ENCODE measurements at places on chromosomes 1 and 21.

DNA sequence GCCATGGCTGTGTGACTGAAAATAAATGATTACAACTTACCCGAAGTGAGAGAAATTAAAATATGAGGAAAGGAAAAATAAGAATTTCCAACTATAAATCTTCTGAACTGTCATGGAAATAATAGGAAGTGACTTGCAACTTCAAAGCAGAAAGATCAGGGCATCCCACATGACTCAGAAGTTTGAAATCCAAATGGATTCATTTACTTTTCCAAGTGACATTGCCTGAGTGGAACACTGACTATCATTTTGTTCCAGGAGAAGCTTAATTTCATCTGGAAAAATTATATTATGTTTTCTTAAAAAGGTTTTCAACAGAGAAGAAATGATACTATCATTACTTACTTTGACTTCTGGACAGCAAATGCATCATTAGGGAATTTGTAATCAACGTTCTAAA lies 110.8 kb downstream of the GREM2 start:
- DNase-seq = no peak

- peak; percentile 21 for DNase-seq
Observed at GRCh38 chr1:79105500-79105899, 99.0 kb upstream of the ADGRL4 start.

GRCh38 chr1:67948151-67949080 lies 102.0 kb downstream of the DIRAS3 start:
- DNase-seq = peak; percentile 86

DNA sequence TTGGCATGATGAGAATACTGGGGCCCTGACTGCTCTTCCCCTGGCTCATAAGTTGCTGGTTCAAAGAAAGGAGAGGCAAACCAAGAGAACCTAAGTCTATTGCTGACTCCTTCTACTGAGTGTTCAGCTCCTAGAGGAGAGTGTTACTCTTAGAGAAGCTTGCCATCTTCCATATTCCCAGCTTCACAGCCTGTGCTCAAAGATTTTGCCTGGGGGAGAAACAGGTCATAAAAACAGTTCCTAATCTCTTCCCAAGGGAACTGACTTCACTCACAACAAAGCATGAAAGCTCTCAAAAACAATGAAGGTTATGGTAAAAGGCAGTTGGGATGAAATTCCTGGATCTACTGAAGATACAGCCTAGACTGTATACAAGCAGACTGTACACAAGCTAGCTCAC lies 37.1 kb downstream of the LRRC40 start:
- DNase-seq = no peak

DNA sequence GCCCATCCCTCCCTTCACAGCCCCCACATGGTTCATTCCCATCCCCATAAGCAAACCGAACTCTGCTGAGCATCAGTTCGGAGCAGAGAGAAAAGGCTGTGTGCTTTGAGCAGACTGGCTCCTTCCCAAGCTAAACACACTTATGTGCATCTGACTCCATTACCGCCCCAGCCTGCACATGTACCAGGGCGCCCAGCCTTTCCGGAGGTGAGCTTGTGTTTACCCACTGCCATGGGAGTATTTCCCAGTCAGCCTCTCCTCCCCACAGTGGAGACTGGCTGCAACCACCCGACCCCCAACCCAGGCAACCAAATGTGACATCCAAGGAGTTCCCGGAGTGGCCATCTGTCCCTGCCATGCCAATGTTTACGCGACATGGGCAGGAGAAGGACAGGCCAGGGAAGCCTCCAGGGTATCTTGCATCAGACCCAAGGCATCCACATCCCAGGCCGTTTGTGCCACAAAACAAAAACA lies 9.4 kb downstream of the TIAM1 start:
- DNase-seq = peak; percentile 24

DNA sequence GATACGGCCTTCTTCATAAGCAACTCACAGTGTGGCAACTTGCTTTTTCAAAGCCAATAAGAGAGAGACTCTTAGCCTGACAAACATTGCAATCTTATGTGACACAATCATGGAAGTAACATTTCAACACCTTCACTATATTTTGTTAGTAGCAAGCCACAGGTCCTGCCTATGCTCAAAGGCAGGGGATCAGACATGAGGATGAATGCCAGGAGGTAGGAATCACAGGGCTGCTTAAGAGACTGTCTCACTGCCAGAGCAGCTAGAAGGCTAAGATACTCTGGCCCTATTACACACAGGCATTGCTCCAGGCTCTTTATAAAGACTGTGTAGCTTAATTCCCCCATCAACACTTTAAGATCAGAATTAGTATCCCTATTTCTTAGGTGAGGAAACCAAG lies 236.2 kb upstream of the KAZN start:
- no peak for DNase-seq

GRCh38 chr1:208251911-208252835 lies 8.0 kb upstream of the PLXNA2 start:
- DNase-seq = no peak

DNA sequence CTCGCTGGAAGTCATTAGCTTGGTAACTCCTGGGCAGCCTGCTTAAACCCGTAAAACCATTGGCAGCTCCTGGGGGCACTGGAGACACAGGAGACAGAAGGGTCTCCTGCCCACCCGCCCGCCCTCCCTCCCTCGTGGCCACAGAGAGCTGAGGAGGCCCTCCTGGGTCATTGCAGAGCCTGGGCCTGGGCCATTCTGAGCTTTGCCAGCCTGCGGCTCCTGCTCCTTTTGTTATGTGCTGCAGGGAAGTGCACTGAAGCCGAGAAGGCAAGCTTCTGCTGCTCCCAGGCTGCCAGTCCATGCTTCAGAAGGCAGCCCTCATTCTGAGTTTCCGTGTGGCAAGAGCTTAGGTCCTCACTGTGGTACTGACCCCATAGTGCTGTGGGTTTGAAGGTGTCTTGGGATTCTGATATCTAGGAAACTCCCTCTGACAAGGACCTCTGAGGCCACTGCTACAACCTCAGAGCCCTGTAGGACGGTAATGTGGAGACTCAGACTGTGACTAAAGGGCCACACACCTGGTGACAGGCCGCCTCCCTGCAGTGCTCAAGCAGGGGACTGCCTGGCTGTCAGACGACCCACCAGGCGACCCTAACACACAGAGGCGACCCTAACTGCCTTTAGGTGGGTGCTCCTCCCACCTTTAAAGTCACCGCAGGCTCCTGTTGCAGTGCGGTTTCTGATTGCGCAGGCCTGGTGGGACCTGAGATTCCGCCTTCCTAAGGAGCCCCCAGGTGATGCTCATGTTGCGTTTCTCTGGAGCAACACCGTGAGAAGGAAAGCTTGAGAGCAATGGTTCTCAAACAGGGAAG lies 118.7 kb downstream of the IER5 start:
- DNase-seq = no peak

GRCh38 chr1:56880774-56881173 lies 26.2 kb downstream of the C8A start:
- no peak for DNase-seq

- no peak for DNase-seq
Observed at GRCh38 chr1:186738926-186739325, 58.7 kb upstream of the PTGS2 start.

GRCh38 chr1:202023001-202023433 lies 12.6 kb downstream of the ELF3 start:
- no peak for DNase-seq

GRCh38 chr1:47618222-47618720 lies 180.4 kb downstream of the FOXD2 start:
- DNase-seq = no peak

GRCh38 chr1:235416662-235417049 lies 49.4 kb downstream of the TBCE start:
- peak; percentile 34 for DNase-seq

- no peak for DNase-seq
Observed at GRCh38 chr1:215507119-215507518, 60.0 kb upstream of the KCTD3 start.

- DNase-seq = no peak
Observed at GRCh38 chr1:146029117-146029516, 7.6 kb upstream of the HJV start.

DNA sequence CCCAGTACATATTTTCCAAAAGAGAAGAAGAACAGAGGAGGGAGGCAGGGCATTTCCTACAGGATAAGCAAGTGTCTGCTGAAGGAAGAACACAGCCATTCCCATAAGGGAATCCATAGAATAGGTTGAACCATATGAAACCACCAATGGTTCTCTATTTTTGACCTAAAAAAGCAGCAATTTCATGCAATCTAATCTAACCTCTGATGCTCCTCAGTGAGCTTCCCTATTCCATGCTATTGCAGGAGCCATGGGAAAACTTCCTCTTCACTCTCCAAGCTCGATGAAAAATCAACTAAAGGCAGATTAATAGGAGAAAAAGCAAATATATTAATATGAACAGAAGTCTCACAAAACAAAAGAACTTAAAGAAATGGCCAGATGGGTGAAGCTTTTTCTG lies 50.5 kb downstream of the SIPA1L2 start:
- DNase-seq = no peak

- DNase-seq = no peak
Observed at GRCh38 chr21:42376338-42376982, 10.1 kb upstream of the TFF1 start.

GRCh38 chr1:95854457-95854856 lies 620.4 kb downstream of the RWDD3 start:
- DNase-seq = no peak

DNA sequence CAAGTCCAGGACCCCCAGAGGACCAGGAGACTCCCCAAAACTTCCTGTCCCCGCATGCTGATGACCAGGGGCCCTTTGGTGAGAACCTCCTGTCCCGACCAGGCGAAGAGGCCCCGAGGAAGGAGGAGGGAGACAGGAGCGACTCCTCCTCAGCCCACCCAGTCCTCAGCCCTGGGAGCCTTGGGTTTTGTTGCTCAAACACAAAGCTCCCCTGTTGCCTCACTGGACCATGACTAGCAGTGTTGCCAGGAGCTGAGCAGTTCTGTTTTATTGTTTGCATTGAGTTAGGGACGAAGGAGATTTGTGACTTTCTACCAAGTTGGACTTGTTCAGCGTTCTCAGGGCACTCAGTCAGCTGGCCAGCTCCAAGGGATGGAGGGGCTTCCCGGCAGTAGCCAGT lies 10.0 kb downstream of the UMODL1 start:
- DNase-seq = no peak

DNA sequence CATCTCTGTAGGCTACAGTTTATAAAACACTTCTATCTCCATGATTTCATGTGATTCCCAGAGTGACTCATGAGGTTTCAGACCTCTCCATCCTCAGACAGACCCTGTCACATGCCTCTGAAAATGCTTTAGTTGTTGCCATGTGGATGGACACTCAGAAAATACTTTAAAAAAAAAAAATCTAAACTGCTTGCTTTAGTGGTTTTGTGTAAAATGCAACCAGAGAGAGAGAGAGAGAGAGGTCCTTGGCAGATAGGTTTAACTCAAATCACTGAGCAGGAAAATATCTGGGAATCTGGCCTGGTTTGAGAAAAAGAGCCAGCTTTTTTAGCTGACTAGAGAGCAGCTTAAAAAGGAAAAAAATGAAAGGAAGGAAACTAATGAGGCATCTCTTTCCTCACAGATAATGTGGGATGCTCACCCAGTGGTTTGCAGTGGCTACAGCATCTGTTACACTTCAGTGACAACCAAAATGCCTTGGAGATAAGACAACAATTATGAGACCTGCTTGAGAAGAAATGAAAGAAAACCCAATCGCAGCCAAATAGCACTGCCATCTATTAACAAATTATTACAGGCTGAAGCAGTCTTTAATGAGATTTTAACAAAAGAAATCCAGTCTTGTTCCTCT lies 54.6 kb upstream of the SYT14 start:
- DNase-seq = peak; percentile 55

GRCh38 chr1:46522184-46522968 lies 29.1 kb downstream of the KNCN start:
- peak; percentile 40 for DNase-seq

DNA sequence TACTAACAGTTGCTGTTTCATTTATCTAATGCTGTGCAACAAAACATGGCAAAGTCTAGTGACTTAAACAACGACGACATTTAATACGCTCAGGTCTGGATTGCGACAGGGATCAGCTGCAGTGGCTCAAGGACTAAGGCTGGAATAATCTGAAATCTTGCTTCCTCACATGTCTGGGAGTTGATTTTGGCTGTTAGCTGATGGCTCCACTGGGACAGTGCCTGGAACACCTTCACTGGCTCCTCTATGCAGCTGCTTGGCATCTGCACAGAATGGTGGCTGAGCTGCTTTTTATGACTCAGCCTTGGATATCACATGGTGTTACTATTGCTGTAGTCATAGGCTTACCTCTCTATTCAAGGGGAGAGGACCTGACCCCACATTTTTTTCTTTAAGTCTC lies 24.0 kb upstream of the BTG3 start:
- no peak for DNase-seq

DNA sequence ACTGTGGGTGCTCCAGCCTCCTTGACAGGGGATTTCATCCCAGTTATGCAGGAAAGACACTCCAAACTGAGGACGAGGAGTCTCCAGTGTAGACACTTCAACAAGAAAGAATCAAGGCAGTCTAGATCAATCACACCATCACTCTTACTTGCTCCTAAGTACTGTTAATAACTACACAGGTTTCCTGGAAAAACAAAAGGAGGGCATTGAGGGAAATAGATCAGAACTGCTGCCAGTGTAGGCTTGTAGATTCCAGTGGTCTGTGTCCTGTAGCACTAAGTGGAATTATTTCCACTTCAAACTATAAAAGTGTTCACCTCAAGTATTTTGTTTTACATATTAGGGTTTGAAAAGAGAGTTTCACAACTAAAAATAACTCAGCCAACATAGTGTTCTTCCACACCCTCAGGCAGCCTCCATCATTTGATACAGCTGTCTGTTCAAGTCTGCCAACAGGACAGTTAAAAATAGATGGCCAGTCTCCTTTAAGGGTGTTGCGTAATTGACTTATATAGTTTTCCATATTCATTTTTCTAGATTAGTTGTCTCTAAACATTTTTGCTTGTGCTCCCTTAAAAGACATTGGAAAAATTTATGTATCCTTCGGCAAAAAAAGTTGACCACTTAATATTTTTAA lies 32.0 kb upstream of the AGL start:
- DNase-seq = peak; percentile 86

GRCh38 chr1:235933766-235934116 lies 67.0 kb upstream of the LYST start:
- no peak for DNase-seq

DNA sequence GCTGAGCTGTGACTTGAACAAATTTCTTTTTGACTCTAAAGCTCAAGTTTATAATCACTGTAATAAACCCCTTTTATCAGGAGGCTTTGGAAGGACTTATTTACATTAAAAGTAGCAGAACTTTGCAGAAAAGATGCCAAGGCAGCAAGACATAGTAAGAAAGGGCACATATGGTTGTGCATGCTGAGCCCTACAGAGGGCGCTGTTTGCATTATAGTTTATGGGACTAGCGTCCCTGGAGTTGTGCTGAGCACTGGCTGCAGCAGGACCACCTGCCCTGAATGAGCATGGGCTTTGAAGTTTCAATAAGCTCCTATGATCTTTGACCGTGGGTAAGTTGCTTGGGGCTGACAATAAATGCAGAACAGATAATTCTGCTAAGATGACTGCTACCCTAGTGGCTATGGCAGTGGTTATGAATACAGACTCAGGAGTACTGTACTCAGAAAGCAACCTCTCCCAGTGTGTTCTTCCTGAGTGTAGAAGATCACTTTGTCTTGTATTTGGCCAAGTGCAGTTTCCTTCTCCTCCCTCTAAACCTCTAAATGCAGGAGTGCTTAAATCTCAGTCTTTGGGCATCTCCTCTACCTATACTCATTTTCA lies 45.4 kb upstream of the USP1 start:
- DNase-seq = peak; percentile 24
